ENCODE measurements at places on chromosomes 11 and 22.

- no peak for DNase-seq
Measured at GRCh38 chr11:109960831-109961230, 132.4 kb upstream of the ZC3H12C start.

DNA sequence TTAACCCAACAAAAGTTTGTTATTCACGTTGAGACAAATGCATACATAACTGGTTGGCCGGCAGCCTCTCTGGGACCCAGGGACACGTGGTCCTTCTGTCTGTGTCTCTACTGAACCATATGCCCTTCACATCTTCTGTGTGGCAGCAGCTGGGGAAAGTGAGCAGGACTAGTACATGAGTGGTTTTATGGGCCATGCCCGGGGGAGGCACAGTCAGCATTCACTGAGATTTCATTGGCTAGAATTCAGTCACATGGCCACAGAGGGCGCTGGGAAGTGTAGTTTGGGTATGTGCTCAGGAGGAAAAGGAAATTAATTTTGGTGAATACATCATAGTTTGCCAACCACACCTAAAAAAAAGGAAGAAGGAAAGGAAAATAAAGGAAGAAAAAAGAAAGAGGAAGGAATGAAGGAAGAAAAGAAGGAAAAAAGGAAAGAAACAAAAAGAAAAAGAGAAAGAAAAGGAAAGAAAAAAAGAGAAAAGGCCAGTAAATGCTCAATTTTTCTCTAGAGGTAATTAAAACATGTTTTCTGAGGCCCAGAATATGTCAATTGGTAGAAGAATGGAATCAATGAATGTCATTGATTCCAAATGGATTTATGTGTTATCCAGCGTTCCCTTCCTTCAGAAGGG is 55.9 kb upstream of the KIRREL3 start:
- no peak for DNase-seq

- no peak for DNase-seq
Measured at GRCh38 chr11:119739021-119739703, 10.2 kb upstream of the NECTIN1 start.

- no peak for DNase-seq
Measured at GRCh38 chr11:77126861-77127234, 1.2 kb upstream of the MYO7A start.

DNA sequence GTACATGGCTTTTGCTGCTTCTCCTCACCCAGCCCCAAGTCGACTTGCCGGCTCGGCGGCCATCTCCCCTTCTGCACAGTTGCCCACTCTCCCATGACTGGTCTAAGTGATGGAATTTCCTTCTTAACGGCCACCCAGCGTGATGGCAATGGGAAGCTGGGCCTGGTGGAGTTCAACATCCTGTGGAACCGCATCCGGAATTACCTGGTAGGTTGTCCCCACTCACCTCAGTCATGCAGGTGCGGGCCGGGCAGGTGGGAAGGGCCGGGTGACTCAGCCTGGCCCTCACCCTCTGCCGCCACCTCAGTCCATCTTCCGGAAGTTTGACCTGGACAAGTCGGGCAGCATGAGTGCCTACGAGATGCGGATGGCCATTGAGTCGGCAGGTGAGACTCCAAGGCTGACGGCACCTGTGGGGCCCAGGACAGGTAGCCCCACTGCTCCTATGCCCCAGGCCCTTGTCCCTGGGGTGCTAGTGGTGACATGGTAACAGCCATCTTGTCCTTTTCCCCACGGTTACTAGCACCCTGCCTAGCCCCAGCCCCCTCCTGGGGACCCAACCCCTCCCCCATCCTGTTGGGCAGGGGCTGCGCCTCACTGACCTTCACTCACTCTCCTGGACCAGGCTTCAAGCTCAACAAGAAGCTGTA is 28.1 kb downstream of the CAPN1 start:
- DNase-seq = no peak

DNA sequence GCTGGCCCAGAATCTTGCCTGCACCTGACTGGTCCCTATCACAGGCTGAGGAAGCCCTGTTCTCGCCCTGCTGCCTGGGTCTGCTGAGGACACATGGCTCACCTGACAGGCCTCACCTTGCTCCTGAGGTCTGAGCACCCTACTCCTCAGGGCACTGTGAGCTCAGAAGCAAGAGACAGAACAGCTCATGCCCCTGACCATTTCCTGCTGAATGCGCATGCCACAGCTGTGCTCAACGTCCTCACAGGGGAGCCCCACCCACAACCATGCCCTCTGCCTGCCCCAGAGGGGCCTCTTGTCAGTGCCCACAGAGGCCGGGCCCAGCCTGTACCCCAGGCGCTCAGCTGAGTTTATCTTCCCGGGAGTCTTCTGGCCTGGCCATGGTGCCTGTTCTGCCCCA is 2.8 kb upstream of the TSPO start:
- no peak for DNase-seq

DNA sequence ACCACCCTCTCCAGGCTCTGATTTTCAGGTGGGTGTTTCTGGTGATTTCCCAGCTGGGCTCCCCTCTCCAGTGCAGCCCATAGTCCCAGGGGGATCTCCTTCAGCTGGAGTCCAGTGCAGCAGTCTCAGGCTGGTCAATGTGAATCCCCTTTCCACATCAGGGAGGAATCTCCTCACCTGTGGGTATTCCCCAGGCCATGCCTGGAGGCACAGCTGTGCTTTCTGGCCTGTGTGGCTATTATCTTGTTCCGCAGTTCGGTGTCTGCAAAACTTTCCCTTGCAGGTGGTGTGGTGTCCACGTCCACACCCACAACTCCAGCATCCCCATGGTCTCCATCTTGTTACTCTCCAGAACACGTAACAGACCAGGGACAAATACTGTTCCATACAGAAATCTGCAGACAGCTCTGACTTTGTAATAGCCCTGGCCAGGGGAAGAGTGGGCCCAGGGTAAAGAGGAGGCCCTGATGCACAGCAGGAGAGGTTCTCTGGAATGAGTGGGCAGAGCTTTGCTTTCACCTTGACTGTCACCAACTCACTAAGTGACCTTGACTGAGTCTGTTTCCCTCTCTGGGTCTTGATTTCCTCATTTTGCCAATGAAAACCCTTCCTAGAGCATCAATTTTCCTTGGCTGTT is 183.2 kb downstream of the CSNK2A3 start:
- DNase-seq = no peak

DNA sequence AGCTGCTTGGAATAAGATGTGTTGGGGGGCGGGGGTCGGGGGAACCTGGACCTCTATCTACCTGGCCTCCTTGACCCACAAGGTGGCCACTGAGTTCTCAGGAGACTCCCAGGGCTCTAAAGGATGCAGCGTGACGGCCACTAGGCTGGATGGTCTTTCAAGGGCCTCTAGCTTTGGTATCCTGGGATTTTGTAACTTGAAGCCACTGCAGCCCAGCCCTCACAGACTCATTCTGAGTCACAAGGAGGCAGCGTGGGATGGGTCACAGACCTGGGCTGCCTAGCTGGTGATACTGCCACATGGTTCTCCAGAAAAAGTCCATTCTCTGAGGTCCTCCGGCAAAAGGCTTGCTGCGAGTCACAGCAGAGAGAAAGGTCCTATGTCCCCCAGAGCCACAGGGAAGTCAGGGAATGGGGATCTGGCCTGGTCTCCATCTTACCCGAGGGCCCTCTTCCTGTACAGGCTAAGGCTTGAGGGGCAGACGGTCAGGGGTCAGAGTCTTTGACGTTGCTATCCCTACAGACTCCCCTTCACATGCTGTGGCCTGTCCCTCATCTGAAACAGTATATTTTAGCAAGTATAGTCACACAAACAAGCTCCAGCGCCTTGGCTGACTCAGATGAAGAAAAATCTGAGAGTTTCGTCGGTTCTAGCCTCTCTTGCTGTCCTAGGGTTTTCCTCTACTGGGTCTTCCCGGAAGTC is 52.4 kb downstream of the KCNC1 start:
- no peak for DNase-seq

GRCh38 chr11:75673977-75674582 is 5.2 kb upstream of the MAP6 start:
- DNase-seq = no peak

DNA sequence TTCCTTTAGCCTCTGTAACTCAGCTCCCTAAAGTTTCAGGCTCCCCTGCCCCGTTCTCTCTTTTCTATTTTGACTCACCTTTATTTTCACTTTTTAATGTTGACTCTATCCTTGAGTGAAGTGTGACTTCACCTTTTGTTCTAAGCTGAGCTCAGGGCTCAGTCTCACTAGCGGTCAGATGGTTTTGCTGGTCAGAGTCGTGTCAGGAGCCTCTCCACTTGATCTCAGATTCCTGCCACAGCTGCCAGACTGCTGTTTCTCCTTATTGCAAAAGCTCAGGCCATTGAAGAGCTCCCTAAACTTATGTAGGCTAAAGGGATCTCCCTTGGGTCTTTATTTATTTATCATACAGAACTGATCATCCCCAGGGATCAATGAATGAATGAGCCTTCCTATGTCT is 13.7 kb upstream of the POU2AF2 start:
- no peak for DNase-seq

GRCh38 chr11:59559886-59560285 is 48.5 kb downstream of the OR4D9 start:
- DNase-seq = no peak
